Ammon's horn (tissue), 1 donor: ENCODE measurements at places on chromosomes 7 and 10.

DNA sequence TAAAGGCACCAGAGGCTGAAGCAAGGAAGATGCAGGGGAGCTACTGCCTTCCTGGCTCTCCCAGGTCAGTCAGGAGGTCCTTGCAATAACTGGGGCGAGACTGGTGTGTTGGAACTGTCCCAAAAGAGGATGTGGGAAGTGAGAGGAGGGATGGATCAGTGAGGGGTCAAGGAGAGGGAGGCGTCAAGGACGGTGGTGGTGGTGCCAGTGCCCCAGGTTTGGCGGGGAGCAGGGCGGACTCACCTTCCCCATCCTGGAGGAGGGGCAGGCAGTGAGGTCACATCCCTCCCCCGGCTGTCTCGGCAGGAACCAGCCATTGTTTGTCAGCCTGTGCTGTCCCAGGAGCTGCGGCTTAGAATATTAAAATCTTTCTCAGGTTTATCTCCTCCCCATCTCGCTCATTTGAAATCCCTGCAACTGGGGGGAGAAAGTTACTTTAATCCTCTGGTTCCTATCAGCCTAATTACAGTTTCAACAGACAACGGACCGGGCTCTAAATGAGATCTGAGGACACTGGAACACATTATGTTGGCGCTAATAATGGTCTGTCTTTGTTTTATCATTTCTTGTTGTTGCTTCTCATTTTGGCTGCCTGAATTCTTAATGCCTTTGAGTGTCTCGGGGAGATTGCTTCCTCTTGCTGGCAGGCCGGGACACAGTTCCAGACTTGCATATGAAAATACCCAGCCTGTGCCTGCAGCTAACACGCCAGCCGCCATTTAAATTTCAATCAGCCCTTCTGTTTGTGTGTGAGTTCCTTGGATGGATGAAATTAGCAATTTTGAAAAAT, 387.5 kb downstream of the RPS24 start:
- DNase-seq: peak; percentile 53

- DNase-seq: no peak
Observed at GRCh38 chr7:84042110-84042539, 152.5 kb downstream of the SEMA3A start.

DNA sequence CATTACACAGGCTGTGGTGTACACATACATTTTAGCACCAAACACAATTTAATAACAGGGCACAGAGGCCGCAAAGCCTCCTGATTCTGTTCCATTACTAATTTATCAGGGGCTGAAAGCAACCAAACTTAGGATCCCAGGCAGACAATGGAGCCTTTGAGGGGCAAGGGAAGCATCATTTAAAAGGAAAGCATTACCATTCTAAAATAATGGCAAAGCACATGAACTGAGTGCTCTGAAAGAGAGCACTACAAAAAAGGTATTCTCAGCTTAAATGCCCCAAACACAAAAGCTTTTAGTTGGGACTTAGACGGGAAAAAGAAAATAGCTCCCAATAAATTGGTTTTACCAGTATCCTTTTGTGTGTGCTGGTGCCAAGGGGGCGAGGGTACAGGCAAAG, 282.0 kb upstream of the ETV1 start:
- no peak for DNase-seq

DNA sequence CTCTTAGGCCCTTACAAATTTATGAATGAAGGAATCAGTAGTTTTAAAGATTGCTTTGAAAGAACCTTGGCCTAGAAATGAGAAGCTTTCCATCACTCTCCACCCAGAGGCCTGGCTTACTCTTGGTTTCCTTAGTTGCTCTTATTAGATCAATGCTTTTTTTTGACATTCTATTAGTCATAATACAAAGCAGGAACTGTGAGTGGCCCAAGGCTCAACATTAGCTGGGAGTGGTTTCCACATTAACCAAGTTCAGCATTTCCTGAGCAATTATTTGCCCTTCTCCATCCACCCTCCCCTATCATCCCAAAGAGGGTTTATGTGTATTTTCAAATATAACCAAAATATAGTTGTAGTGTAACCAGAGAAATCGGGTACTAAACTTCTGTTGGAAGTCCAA, 103.4 kb upstream of the FAM204A start:
- DNase-seq: no peak

DNA sequence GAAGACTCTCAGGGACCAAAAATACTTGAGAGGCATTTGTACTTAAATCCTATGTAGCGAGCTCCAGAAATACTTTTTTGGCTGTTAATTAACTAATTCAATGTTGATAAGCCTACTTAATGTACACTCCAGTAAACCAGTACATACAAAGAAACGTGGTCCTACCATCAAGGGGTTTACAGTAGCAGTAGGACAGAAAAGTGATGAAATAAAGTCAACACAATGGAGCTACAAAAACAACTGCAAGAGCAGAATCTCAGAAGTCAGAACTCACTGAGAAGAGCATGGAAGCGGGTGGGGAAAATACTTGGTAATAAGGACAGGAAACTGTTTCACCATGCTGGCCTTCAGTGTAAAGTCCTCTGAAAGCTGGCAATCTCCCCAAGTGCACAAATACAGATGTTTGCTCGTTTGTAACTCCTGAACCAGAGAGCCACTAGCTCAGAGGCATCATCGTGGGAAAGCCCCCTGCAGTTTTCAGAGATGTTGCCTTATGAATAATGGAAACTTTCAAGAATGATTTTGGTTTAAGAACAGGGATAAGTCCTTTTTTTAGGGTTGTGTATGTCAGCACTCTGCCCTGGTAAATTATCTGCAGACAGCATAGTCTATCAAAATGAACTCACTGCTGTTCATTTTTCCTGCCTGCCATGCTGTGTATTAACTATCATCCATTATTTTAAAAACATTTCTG, 233.2 kb downstream of the SORCS1 start:
- DNase-seq: peak; percentile 19

DNA sequence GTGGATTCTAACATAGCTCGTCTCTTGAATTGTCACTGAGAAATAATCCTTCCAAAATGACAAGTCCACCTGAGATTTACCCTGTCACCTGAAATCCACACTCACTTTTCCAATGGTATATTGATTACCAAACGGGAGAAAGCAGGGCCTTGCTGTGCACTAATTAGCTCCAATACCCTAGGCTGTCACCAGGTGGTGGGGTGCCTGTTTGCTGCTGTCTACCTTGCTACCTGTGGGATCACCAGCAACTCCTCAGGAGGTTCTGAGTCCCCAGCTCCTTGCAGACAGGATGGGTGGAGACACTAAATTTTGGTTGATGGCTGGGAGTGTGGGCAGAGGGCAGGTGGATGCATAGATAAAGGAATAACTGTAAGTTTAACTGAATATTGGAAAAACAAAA, 237.2 kb upstream of the ZNF32 start:
- DNase-seq: no peak

DNA sequence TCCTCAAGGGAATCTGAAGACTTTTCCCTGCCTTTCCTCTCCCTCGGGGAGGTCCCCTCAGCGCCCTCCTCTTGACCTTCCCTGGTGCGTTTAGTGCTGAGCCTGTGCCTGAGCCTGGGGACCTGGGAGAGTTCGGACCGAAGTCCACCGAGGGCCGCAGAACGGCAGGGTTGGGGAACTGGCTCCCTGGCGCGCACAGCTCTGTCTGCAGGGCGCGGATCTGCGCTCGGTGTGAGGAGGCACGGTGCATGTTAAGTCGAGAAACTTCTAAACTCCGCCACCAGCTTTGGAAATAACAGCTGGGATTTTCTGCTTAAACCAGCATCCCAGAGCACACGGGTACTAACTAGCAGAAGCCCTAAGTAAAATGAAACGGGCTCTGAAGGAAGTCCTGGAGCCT, 44.2 kb upstream of the SLC29A4 start:
- DNase-seq: no peak

GRCh38 chr10:104183682-104184081, 48.5 kb downstream of the CFAP43 start:
- DNase-seq: no peak

- DNase-seq: no peak
Observed at GRCh38 chr10:14360961-14361360, 30.2 kb upstream of the FRMD4A start.

- no peak for DNase-seq
Observed at GRCh38 chr10:6671976-6672375, 91.9 kb upstream of the PRKCQ start.

- DNase-seq: no peak
Observed at GRCh38 chr10:1084011-1084950, 28.1 kb downstream of the WDR37 start.

DNA sequence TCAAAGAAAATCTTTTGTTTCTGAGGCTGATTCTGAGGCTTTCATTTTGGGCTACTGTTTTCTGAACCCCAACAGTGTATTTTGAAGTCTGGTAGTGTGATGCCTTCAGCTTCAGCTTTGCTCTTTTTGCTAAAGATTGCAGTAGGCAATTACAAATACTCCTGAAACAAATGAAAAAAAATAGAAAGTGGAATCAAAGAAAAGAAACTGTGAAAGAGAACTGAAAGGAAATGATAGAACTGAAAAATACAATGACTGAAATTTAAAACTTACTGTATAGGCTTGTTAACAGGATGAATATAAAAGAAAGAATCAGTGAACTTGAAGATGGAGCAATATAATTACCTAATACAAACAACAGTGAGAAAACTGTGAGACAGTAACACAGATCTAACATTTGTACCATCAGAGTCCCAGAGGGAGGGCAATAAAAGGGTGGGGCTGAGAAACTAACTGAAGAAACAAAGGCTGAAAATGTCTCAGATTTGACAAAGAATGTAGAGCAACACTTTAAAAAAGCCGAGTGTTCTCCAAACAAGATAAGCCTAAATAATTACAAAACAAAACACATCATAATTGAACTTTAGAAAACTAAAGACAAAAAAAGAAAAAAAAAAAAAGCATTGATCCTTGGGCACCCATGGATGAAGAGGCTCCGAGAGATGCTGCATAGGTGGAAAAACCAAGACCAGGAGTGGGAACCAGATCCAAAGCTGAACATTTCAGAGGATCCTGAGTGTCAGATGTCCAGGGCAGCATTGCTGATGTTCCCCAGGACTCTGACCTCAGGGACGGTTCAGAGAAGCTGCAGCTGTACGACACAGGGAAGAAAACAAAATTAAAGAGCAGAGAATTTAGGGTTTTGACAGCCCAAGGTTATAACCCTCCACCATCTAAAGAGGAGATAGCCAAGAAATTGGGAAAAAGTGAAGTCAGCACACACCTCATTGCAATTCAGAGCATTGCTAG, 223.2 kb upstream of the IGFBP3 start:
- DNase-seq: no peak

DNA sequence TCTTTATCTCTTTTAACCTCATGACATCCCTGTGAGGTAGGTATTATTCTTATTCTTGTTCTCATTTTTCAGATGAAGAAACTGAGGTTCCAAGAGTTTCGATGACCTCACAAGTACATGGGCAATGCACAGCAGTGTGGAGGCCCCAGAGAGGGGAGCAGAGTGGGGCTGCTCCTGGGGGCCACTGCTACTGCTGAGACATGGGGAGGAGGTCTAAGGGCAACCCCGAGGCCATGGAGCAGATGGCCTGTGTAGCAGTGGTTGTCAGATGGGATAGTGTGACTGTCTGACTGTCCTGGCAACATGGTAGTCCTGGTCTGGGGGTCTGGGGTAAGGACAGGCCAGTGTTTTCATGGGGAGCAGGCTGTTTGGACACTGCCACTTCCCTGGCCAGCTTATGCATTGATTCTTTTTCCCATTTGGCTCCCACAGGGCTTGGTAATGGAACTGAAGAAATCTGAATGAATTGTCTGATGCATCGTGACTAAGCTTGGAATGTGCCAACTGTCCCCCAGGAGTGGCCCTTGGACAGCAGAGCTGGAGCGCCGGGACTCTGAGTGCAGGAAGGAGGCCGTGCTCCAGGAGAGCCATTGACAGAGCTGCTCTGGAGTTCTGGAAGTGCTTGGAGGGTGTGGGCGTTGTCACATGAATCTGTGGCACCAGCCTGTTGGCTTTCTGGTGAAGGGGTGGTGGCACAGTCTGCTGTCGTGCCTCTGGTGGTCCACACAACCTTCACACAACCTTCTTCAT, 40.9 kb downstream of the ADRA2A start:
- no peak for DNase-seq

DNA sequence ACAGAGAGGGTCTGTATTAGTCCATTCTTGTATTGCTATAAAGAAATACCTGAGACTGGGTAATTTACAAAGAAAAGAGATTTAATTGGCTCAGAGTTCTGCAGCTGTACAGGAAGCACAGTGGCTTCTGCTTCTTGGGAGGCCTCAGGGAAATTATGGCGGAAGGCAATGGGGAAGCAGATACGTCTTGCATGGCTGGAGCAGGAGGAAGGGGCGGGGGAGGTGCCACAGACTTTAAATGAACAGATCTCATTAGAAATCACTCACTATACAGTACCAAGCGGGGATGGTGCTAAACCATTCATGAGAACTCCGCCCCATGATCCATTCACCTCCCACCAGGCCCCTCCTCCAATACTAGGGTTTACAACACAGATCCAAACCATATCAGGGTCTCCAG, 3.7 kb upstream of the CALU start:
- DNase-seq: no peak

DNA sequence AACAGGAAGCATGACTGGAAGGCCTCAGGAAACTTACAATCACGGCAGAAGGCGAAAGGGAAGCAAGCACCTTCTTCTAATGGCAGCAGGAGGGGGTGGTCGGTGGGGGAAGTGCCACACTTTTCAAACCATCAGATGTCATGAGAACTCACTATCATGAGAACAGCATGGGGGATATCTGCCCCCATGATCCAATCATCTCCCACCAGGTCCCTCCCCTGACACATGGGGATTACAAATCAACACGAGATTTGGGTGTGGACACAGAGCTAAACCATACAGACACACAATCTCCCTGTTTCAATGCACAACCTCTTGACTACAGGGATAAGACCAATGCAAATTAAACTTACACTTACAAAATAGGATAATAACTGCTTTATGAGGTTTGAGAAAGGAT, 97.6 kb downstream of the SGMS1 start:
- DNase-seq: no peak

DNA sequence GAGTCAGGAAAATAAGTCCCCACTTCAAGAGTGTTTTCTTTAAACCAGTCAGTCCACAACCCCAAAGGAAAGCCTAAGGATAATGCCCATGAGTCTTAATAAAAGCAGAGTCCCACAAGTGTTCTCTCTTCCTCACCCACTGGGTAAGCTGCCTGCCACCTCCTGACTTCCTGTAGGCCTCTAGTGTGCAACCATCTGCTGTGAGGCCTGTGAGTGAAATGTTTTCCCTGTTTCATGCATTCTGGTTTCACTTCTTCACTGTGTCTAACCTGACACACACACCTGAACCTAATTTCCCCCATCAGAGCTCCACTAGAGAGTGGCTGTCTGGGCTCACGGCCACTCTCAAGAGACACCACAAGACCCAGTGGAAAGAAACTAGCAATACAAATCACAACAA, 38.9 kb upstream of the GDF10 start:
- no peak for DNase-seq

DNA sequence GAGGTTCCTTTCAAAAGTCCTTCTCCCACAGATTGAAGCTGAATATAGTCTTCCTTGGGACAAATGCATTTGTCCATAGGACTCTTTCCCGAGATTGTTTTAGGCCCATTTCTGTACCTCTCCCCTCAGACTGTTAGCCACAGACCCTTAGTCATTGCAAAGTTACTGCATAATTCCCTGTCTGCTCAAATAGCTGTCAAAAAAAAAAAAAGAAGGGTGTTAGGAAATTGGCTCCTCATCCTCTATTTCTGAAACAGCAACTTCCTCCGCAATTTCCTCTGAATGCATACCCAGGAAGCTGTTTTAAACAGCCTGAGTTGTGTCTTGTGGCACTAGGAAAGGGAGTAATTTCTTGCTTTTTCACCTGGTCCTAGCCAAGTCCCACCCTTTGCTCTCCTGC, 5.4 kb downstream of the LRRC4 start:
- DNase-seq: no peak
